ENCODE measurements at places on chromosomes 2 and 18.
A peak's percentile ranks its signal among the peaks of the same experiment; 100 is the strongest.

- DNase-seq = no peak
Measured at GRCh38 chr2:43521568-43521967, 74.3 kb downstream of the THADA start.

GRCh38 chr2:224958462-224958857, 83.8 kb downstream of the DOCK10 start:
- no peak for DNase-seq

- DNase-seq = peak; percentile 88
Measured at GRCh38 chr2:68203587-68203986, 45.9 kb downstream of the PNO1 start.

DNA sequence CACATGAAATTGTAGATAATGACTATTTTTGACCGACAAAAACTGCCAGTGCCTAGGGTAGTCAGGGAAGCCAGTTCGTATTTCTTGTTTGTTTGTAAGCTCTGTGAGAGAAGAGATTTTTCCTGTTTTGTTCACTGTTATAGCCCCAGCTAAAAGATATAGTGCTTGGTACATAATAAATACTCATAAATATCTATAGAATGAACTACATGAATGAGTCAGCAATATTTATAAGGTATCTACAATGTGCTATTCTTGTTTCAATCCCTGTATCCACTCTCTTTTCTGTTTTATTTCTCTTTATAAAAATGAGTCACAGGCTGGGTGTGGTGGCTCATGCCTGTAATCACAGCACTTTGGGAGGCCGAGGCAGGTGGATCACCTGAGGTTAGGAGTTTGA, 275.6 kb upstream of the FANCL start:
- DNase-seq = no peak

GRCh38 chr2:16100006-16100405, 159.7 kb downstream of the MYCN start:
- DNase-seq = no peak

- DNase-seq = no peak
Measured at GRCh38 chr2:181788897-181789555, 102.5 kb upstream of the ITPRID2 start.

DNA sequence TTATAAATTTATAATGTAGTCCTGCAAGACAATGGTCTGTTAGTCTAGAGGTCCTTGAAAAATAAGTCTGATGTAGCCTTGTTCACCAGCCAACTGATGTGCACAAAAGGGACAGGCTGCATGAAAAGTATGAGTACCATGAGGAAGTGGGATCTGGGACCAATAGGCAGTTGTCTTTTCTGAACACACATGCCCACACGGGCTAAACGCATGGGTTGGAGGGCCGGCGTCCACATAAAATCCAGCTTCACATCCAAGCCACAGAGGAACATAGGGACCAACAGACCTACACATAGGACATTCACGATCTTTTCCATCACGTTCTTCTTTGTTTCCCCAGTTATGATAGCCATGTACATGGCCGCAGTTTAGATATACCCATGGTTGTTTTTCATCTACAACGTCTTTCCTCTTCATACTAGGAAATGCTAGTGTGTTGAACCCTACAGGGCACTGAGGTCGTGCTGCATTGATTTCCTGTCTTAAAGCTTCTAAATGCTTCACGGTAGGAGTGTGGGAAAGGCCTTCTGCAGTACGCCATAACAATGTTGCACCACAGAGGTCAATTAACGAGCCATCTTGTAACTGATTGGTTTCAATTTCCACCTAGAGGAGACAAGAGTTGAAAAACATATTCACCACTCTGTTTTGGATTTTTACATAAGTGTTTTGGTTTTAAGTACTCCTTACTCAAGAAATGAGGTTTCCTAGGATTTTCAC, 49.4 kb downstream of the PELI1 start:
- no peak for DNase-seq

- no peak for DNase-seq
Measured at GRCh38 chr2:216464104-216464720, 34.4 kb upstream of the RPL37A start.

DNA sequence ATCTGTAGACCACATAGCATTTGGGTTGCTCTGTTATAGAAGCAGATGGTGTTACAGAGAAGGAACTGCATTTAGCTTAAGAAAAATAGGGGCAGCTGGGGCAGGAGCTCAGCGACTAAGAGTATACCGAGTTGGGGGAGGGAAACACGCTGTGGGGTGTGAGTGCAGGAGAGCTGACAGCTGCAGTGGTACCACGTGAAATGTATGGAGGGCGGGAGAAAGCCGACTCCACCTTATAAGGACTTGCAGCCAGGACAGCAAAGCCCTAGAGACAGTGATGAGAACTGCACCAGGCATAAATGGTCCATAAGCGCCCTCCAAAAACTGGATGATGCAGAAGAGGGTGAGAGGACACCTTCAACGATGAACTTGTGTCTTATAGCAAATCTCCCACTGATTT, 237.6 kb downstream of the PRKCE start:
- DNase-seq = no peak

DNA sequence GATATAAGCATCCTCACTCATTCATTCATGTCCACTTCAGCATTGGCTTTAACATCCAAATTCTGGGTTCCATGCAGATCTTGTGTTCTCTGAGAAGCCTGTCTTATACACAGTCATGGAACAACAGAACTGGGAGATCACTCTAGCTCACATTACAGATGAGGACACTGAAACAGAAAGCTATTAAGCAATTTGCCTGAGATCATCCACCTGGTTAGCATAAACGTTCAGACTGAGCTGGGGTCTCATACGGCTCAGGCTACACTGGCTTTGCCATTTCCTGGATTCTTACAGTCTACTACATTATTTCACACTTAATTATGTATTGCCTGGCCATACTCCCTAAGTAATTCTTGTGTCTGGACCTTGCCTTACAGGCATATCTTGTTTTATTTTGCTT, 169.4 kb upstream of the FANCL start:
- DNase-seq = no peak

DNA sequence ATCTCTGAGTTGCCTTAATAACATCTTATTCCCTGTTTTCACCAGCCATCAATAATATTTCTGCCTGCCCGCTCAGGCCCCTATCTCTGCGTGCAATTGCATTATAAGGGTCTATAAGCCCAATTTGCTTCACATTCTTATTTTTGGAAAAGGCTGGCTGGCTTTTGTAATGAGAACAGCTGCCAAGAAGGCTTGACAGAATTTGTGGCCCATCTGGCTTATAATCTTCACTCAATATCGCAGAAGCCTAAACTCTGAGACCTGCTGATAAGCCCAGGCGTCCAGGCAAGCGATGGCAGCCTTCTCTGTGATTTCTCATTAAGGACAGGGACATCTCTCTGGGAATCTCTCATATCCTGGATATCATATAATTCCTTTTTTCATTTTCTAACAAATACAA, 1618.6 kb upstream of the CELF4 start:
- no peak for DNase-seq

- DNase-seq = no peak
Measured at GRCh38 chr2:99977966-99978365, 164.4 kb downstream of the AFF3 start.

DNA sequence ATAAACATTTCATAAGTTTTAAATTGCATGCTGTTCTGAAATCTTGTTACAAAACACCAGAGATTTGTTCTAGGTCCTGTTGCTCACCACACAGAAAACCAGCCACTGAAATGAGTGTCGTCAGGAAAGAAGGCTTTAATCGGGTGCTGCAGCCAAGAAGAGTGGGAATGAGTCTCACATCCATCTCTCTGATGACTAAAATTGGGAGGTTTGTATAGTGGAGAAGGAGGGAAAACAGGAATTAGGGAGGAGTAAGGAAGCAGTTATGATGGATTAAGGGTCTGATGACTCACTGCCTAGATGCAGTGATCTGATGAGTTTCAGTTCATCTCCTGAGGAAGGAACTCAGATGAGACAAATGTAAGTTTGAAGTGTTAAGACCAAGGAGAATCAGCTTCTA, 42.1 kb upstream of the GPR39 start:
- no peak for DNase-seq

DNA sequence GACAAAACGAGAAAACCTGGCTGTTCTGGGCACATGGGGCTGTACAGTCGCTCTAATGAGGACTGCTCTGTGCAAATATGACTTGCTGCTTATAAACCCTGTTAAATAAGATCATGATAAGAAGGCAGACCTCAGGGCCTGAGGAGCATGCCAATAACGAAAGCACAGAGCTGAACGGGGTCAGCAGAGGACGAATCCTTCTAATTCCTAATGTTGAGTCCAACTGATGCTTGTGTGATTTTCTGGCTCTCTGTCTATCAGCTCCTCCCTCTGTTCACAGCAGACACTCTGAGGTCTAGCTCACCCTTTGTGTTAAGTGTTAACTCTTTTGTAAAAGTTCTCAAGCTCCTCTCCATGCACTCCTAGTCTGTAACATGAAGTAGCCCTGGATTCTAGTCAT, 167.2 kb upstream of the REV1 start:
- DNase-seq = no peak

Data from activated CD4-positive, alpha-beta T cell treated with anti-CD3 and anti-CD28 coated beads, Interleukin-2, Interleukin-4, amounts not matched to agents 100 ng/mL and 50 ng/mL, durations not matched to agents 16 hours and 8 hours (primary cell).